ENCODE measurements at places on chromosomes 2 and 18.

DNA sequence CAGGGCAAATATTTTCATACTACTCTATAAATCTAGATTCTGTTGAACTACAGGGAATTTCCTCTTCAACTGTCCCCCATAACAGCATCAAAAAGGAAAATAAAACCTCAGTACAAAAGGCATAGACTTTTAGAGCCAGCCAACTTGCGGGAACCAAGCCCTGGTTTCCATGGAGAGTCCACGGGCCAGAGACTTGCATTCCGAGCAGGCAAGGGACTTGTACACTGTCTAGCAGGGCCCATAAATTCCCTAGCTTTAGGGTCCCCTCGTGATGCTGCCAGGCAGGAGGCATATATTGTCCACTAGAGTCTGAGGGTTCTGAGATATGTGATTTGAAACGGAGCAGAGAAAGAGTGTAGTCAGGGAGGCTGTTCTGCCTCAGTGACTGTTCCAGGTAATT, 153.1 kb upstream of the SLC14A2 start:
- no peak for DNase-seq

GRCh38 chr2:41040782-41041520, 589.1 kb upstream of the SLC8A1 start:
- no peak for DNase-seq

DNA sequence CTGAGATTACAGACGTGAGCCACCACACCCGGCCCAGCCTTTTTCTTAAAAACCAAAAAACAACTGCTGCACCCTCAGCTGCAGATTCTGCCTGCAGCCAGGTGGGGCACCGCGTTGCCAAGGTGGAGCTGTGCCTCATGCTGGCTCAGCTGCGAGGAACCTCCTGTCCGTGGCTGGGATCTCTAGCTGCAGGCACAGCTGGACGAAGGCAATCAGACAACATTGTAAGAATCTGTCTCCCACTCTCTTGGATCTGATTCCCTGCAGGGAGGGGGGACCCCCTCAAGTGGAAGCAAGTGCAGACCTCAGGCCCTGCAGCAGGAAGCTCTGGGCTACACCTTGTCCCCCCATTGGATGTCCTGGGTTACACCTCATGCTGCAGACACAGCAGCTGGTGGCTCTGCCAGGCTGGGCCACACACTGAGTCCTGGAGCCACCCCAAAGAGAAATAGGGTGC, 24.1 kb downstream of the CIDEA start:
- DNase-seq = no peak

DNA sequence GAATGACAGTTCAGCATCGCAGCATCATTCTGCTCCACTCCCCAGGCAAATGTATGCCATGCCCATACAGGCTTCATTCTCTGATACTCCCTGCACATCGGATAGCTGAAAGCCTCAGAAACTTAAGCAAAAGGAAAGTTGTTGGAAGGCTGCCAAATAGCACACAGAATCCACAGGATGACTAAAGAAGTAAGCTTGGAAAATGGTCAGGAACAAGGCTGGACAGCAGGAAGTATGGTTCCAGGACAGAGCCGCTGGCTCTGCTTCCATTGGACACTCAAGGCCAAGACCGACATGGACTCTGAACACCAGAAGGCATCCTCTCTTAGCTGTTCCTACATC, 256.5 kb downstream of the CDH20 start:
- DNase-seq = no peak

DNA sequence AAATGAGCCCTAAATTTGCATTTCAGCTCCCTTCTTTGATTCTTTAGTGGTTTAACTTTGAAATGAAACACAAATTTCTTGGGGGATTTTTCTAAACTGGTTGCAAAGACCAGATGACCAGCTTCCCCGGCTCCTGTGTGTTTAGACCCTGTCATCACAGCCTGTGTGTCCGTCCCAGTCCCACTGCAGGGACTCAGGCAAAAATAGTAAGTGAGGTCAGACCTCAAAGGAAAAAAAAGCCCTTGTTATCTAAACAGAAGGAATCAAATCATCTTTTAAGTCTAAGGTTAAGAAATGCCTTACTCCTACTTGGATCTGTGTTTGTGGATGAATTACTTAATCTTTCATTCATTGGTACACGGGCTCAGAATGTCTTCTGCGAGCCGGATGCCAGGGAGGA, 423.7 kb downstream of the LPIN1 start:
- no peak for DNase-seq

GRCh38 chr2:172333235-172333977, 94.0 kb upstream of the ITGA6 start:
- no peak for DNase-seq

GRCh38 chr18:80171054-80171872, 62.2 kb downstream of the ADNP2 start:
- DNase-seq = peak; percentile 80

DNA sequence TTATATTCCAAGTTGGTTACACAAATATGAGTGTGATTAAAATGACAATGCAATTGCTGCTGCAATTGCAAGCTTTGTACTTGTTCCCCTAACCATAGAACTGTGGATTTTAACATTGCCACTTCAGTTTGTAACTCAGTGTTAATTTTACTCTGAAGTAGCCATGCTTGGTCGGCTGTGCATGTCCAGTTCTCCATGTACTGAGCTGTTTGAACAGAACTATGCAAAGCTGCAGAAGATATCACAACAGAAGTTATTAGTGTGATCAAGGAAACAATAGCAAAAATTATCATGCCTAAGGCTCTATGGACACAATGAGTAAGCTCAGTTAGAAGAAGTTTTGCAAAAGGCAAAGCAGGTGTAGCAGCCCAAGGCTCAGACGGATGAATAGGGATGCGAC, 45.3 kb downstream of the CXCR4 start:
- DNase-seq = no peak

- DNase-seq = no peak
Measured at GRCh38 chr2:224586127-224586695, 1.0 kb upstream of the CUL3 start.

GRCh38 chr18:22813648-22814328, 119.3 kb upstream of the RBBP8 start:
- no peak for DNase-seq

GRCh38 chr2:168211664-168212163, 35.7 kb downstream of the STK39 start:
- no peak for DNase-seq

- DNase-seq = no peak
Measured at GRCh38 chr2:98489971-98490962, 45.6 kb downstream of the INPP4A start.

DNA sequence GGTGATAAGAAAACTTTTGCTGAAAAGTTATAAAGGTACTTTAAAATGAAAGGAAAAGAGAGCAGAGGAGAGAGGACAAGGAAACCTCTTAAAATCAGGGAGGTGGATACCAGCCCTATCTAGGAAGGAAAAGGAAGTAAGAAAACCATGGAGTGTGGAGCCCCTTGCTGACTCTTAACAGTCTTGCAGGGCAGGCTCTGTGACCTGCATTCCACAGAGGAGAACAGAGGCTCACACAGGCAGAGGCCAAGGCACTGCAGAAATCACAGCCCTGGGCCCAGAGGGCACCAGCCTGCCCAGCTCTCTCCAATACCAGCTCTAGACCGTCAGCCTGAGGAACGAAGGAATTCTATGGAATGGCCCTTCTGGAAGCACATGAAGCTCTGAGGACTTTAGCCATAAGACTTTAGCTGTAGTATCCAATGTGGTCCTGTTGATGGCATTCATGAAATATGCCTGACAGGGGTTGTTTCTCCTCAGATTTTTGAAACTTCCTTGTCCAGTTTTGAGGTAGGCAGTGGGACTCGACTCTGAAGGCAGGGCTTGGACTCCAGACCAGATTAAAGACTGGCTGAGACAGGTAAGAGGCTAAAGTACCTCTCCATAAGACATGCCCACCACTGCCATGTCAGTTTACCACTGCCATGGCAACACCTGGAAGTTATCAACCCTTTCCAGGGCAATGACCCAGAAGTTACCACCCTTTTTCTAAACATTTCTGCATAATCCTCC, 216.3 kb downstream of the ANAPC1 start:
- DNase-seq = no peak

DNA sequence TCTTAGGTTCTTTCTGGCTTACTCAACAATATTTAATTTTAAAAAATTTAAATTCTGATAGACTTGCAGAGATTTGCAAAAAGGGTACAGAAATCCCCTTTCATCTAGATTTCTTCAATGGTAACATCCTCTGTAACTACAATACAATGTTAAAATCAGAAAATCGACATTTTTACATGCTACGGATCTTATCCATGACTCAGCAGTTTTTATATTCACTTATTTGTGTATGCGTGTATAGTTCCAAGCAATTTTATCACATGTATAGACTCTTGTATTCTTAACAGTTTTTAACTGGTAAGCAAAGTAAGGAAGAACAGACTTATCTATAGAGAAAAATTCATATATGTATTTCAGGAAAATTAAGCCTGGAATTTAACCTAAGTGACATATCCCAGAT, 256.1 kb upstream of the MEX3C start:
- no peak for DNase-seq

DNA sequence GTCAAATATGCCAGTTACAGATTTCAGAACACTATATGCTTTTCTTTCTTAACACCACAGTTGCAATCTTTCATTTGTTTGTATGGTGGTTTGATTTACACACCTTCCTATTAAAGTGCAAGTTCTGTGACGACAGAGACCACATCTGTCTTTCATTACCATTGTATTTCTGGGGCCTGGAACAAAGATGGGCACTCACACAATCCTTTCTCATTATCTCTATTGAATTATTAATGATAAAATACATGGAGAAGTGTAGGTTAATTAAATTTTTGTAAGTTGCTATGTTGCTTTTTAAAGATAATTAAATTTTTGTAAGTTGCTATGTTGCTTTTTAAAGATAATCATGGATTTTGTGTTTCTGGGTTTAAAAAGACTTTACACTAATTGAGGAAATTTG, 79.9 kb downstream of the KCTD18 start:
- no peak for DNase-seq

DNA sequence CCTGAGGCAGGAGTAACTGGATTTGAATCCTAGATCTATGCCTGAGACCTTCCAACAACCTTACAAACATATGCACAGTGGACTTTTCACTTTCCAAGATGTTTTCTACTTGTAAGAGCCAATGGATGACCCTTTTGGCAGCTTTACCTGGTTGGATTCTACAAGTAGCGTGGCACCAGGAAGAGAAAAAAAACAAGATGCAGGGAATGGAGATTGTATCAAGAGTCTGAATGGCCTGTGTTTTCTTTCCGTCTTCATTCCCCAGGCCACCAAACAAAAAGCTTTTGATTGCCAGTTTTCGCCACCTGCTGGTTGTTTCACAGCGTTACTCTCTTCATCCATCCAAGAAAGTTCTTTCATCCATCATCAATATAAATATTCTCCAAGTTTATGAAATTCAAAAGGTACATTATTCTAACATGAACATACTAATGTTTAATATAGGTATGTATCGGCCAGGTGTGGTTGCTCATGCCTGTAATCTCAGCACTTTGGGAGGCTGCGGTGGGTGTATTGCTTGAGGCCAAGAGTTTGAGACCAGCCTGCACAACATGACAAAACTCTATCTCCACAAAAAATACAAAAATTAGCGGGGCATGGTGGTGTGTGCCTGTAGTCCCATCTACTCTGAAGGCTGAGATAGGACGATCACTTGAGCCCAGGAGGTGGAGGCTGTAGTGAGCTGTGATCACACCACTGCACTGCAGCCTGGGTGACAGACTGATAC, 3.5 kb upstream of the BCL2 start:
- no peak for DNase-seq

GRCh38 chr2:50419778-50420177, 612.2 kb downstream of the NRXN1 start:
- DNase-seq = no peak

GRCh38 chr18:13379930-13380690, 161.6 kb downstream of the LDLRAD4 start:
- DNase-seq = no peak

- no peak for DNase-seq
Measured at GRCh38 chr2:78941751-78942150, 83.8 kb upstream of the REG3G start.

- DNase-seq = peak; percentile 74
Measured at GRCh38 chr2:128317181-128317898, 1.3 kb downstream of the HS6ST1 start.

- no peak for DNase-seq
Measured at GRCh38 chr2:123453046-123453700, 571.9 kb upstream of the CNTNAP5 start.

DNA sequence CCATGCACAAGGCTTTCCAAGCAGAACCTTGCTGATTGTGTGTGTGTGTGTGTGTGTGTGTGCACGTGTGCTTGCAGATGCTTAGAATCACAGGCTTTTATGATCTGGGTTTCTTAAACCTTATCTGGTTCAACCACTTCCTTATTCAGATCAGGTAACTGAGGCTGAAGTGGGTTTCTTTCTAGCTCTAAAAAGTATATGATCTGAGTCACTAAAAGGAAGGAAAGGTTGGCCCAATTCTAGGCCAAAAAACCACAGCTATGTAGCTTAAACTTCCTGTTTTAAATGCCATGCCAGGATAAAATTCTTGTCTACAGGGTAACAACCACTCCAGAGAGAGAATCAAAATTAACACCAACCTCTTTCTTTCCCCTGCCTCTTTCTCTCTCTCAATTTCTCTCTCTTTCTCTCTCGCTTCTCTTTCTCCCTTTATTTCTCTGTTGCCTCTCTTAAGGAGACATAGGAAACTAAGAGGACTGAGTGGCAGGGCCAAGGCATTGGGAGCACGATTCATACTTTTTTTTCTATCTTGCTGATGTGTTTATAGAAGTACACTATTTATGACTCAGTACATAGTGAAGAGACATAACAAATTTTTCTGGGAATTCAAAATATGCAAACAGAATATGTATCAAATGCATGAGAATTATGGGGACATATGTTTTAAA, 140.3 kb downstream of the TRIB2 start:
- DNase-seq = no peak

GRCh38 chr2:182616471-182617393, 99.3 kb upstream of the DNAJC10 start:
- no peak for DNase-seq

DNA sequence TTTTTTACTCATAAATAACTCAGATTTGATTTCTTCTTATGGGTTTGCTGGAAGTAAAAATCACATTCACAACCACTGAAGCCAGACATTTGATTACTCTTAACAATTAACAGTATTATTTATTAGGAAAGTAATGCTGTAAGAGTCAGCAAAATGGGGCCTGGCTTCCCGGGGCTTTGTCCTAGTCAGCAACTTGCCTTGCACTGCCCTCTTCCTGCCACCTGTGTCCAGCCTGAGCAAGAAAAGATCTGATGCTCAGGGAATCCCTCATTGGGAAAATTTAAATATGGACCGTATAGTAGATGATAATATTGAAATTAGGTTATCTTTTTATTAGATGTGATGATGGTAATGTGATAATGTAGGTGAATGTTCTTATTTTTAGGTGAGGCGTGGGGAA, 30.8 kb upstream of the ACYP2 start:
- DNase-seq = no peak

GRCh38 chr18:23108496-23108895, 26.8 kb upstream of the CABLES1 start:
- DNase-seq = no peak

DNA sequence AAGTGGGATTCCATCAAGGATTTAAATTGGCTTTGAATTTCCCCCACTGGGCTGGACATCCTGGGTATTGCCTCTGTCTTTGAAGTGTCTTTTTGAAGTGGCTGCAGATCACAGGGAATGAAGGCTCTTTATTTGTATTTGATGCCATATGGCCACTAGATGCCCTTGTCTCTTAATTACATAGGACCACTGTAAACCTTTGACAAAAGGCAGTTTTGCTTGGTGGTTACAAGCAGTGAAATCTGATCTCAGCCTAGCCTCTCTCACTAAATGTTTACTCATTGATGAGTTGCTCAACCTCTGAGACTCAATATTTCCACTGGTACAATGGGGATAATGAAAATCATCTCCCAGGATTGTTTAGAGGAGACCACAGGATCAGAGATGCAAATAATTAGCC, 102.2 kb downstream of the INSIG2 start:
- DNase-seq = no peak
